Stromal cell of bone marrow (primary cell): ENCODE measurements at places on chromosomes 4 and X.

- no peak for DNase-seq
Measured at GRCh38 chr4:99885063-99885664, 9.1 kb downstream of the LAMTOR3 start.

DNA sequence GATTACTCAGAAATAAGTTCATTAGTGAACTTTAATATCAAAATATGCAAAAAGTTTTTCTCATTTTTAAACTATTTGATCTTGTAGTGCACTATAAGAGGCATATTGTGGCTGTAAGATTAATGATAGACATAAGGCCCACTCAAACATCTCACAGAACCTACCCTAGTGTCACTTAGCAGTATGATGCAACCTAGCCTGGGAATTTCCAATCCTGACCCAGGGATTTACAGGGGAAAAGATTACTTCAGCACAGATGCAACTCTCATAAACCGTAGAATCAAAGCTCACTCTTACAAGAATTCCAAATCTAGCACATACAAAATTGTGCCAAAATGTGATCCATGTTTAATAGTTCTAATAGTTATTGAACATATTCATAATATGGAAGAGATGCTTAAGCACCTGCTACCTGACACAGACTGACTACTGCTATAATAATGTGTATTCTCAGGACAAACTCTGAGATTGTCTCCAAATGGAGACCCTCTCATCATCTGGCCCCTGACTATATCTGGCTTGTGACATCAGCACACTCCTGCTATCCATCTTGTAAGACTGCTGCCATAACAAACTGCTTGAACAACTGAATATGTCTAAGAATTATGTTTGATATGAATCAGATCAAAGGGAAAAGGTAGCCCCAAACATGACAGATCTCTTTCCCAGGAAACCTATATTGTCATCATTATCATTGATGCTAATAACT, 271.9 kb downstream of the PABPC4L start:
- no peak for DNase-seq

DNA sequence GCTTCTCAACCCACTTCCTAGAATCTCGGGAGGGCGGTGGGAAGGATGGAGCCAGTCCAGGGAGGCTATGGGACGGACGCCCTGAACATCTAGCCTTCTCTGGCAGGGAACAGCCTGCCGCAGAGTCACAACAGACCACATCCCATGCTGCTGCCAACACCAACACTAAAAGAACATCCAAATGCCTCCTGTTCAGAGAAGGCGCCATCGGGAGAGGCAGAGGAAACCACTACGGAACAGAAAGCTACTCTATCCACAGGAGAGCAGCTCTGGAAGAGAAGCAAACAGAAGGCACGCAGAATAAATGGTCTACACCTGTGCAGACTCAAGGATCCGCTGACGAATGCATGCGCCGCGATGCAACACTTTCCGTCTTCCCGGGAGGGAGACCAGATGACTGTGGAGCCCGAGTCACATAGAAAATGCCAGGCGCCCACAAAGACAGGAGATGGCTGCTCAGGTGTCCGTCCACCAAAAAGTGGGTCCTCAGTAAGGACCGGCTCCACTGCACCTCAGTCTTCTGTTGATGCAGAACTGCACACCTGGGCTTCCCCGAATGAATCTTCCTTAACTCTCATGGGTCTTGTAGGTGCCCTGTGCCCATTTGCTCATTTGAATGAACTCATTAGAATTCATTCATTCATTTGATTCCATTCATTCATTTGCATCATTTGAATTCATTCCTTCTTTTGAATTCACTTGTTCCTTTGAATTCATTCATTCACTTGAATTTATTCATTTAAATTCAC, 217.5 kb downstream of the DHRSX start:
- peak; percentile 45 for DNase-seq

DNA sequence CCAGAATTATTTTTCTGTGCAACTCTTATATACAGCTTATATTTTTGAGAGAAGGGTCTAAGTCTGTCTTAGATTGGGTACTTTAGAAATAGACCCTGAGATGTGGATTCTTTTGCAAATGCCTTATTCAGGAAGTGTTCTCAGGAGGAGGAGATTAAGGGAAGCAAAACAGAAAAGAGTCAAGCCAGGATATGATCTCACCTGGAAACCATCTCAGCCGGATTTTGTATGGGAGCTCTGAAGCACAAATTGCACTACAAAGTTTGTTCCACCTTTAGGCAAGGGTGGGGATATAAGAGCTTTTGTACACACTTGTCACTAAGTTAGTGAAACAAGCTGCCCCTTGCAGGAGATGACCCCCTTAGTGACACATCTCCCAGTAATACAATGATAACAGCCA, 121.2 kb upstream of the GRPR start:
- DNase-seq = no peak

DNA sequence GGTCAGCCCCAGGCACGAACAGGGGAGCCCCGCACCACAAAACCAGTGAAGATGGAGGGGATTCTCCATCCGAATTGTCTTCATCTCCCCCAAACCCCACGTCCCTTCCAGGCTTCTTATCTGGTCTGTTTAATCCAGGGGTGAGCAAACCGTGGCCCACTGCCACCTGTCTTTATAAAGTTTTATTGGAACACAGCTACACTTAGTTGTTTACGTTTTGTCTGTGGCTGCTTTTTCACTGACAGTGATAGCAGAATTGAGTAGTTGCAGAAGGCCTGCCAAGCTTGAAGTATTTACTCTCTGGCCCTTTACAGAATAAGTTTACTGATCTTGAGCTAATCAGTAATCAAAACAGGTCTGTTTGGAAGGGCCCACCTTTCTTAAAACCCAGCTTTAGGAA, 324.0 kb downstream of the ARHGAP10 start:
- no peak for DNase-seq

DNA sequence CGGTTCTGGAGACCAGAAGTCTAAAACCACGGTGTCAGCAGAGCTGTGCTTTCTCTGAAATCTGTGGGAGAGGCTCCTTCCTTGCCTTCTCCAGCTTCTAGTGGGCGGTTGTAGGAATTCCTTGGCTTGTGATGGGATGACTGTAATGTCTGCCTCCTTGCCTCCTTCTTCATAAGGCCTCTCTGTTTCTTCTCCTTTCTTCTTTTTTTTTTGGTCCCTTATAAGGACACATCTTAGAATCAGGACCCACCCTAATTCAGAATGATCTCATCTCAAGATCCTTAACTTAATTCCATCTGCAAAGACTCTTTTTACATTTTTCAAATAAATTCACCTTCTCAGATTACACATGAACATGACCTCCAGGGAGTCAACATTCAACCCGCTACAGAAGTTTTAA, 186.9 kb downstream of the STK32B start:
- peak; percentile 50 for DNase-seq
